Nucleus accumbens (tissue), 56 donors: ENCODE measurements at places on chromosomes 5 and 9.

- no peak for DNase-seq
Observed at GRCh38 chr5:175668006-175668405, 10.1 kb downstream of the HRH2 start.

DNA sequence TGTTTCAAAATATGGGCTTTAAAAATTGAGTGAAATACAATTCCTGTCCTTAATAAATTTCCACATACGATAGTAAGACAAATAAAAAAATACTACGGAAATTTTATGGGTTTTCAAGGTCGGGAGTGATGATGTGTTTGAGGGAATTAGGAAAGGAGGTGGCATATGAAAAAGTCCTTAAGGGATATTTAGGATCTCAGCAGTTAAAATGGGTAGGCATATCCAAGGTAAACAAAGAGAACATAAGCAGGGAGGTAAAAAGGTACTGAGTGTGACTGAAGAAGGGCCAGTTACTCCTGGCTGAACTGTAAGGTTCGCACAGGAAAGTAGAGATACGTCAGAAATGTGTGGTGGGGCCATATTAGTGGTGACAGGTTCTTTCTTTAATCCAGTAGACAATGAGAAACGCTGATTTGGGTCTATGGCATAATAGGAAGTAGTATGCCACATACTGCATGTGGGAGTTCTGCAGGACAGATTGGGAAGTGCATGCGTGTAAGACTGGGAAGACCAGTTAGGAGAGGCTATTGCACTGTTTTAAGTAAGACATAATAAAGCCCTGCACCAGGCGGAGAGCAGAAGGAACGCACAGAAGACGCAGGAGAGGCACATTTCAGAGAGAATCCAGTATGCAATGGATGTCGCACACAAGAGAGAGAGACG, 937 bp upstream of the HMGCR start:
- DNase-seq: no peak

GRCh38 chr5:152990649-152991048, 499.8 kb upstream of the GRIA1 start:
- DNase-seq: no peak

DNA sequence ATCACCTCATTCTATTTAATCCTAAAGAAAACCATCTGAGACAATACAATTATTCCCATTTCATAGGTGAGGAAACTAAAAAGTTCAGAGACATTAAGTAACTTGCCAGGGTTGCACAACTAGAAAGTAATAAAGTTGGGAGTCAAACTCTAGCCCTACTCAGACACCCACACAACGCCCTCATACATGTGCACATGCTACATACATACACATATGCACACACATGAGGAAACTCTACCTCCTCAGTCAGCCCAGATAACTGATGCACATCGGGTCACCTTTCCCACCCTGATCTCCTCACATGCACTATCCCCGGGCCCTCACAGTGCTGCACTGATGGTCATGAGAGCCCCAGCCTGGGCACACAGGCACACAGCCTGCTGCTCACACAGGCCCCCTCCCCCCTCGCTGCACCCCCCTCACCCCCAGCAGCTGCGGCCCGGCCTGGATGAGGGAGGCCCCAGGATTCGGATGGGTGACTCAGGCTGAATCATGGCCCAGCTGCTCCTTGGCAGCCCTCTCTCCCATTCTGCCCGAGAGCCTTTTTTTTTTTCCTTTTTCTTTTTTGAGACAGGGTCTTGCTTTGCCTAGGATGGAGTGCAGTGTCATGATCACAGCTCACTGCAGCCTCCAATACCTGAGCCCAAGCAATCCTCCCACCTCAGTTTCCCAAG, 5.0 kb upstream of the GPRIN1 start:
- no peak for DNase-seq

DNA sequence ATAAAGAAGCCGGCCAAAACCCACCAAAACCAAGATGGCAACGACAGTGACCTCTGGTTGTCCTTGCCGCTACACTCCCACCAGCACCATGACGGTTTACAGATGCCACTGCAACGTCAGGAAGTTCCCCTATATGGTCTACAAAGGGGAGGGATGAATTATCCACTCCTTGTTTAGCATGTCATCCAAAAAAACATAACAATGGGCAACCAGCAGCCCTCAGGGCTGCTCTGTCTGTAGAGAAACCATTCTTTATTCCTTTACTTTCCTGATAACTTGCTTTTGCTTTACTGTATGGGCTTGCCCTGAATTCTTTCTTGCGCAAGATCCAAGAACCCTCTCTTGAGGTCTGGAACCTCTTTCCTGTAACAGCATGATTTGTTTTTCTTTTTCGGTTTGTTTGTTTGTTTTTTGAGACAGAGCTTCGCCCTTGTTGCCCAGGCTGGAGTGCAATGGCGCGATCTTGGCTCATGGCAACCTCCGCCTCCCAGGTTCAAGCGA, 2.0 kb upstream of the UAP1L1 start:
- DNase-seq: no peak

DNA sequence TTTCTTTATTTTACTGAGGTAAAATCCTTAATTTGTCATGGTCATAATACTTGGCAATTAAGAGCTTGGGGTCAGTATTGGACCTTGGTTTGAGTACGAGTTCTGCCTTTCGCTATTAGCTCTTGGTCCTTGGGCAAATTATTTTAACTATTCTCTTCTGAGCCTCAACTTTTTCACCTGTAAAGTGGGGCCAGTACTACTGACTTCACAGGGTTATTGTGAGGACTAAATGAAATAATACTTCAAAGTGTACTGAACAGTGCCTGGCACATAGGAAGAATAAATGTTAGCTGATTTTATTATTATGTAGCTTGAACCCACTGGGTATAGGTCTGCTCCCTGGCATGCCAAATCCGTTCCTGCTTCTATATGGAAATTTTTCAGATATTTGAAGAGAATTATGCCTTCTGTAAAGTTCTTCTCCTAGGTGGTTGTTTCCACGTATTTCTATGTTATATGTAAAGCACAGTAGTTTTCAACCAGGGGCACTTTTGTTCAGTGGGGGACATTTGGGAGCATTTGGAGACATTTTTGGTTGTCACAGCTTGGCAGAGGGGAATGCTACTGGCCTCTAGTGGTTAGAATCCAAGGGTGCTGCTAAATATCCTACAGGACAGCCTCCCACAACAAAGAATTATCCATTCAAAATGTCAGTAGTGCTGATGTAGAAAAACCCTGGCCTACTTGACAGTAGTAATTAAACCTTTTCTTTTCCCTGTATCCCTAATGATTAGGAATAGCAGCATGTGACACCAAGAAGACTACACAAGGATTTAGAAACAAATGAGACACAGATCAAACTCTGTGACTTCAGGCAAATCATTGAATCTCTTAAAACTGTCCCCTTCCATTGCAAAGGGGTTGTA, 4.5 kb downstream of the RCL1 start:
- no peak for DNase-seq

- DNase-seq: no peak
Observed at GRCh38 chr5:41457094-41457493, 53.3 kb downstream of the PLCXD3 start.
